Activated CD4-positive, alpha-beta T cell treated with anti-CD3 and anti-CD28 coated beads for 36 hours (primary cell): ENCODE measurements at places on chromosomes 5 and 9. TPM values are rescaled to one million over a fixed set of nuclear protein-coding genes. Genes with fewer than 3 reads are reported as not detected.
A peak's percentile ranks its signal among the peaks of the same experiment; 100 is the strongest.

GRCh38 chr9:14316602-14317300 lies 2.8 kb upstream of the NFIB start:
- DNase-seq: no peak

DNA sequence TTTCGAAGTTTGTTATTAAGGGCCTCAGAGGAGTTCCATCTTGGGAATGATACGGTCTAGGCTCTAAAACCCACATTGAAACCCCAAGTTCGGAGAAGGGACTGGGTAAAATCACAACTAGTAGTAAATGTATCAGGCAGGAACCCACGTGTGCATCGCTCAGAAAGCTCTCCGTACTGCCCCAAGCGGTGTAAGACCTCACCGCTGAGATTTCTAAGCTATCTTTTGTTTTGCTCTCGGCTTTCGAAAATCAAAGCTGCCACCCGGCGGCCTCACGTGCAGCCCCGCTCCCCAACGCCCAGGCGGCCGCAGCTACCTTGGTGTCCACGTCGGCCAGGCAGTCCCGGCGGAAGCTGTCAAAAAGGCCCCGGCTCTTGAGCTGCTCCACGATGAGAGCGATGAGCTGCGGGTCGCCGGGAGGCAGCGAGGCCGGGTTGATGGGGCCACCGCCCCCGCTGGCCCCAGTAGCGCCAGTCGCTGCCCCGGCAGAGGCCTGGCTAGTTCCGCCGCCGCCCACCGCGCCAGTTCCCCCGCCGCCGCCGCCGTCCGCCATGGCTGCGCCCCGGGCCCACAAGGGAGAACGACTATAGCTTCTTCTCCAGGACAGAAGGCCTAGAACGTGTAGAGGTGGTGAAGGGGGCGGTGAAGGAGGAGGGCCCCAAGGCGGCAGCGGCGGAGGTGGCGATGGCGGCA lies 420 bp downstream of the BOD1 start:
- DNase-seq: peak; percentile 84

- no peak for DNase-seq
Observed at GRCh38 chr5:83925321-83925954, 204.8 kb upstream of the HAPLN1 start.

GRCh38 chr5:81694726-81695125 lies 56.2 kb downstream of the SSBP2 start:
- DNase-seq: no peak

- DNase-seq: no peak
Observed at GRCh38 chr9:122015170-122015821, 77.8 kb downstream of the TTLL11 start.

DNA sequence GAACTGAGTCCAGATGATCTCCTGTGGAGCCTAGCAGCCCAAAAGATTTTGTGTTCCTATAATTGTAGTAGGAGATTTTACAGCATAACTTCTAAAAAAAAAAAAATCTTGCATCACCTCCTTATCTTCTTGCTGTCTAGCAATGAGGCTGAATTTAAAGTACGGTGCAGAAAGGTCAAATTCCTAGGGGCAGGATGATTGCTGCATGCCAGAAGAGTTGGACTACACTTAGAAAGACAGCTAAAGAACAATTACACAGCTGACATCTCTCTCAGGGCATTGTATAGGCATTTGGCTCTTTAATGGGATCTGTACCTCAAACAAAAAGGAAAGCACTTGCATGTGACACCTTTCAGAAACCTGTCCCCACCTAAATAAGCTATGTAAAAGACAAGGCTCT lies 443.2 kb downstream of the HCN1 start:
- DNase-seq: no peak

DNA sequence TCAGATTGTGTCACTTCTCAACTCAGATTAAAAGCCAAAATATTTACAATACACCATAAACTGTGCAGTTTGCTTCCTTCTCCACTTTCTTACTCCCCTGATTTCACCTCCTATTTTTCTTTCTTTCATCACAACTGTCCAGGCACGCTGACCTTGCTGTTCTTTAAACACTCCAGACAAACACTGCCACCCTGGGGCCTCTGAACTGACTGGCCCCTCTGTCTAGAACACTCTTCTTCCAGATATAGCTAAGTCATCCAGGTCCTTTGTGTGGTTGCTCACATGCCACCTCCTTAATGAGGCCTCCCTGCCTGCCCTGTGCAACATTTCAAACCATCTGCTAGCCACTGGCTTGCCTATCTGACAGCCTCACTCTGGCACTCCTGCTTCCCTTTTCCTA lies 46.6 kb downstream of the ATG10 start:
- no peak for DNase-seq

DNA sequence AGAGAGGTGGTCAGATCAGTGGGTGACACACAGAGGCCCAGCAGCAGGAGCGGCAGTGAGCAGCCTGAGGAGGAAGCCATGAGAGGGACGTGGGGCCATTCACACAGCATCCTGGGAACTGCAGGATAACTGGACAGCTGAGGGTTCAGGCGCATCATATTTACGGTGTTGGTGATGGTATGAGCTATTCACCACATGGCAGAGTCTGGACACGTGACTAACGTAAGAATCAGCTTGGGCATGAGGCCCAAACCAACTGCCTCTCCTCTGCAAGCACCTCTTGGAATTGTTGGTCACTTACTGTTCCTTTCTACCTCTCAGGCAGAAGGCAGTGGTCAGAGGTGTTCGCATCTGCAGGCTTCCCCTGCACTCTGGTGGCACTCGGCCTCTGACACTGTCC lies 141.1 kb downstream of the ENTREP1 start:
- no peak for DNase-seq

- no peak for DNase-seq
Observed at GRCh38 chr5:19608444-19609002, 379.5 kb downstream of the CDH18 start.

DNA sequence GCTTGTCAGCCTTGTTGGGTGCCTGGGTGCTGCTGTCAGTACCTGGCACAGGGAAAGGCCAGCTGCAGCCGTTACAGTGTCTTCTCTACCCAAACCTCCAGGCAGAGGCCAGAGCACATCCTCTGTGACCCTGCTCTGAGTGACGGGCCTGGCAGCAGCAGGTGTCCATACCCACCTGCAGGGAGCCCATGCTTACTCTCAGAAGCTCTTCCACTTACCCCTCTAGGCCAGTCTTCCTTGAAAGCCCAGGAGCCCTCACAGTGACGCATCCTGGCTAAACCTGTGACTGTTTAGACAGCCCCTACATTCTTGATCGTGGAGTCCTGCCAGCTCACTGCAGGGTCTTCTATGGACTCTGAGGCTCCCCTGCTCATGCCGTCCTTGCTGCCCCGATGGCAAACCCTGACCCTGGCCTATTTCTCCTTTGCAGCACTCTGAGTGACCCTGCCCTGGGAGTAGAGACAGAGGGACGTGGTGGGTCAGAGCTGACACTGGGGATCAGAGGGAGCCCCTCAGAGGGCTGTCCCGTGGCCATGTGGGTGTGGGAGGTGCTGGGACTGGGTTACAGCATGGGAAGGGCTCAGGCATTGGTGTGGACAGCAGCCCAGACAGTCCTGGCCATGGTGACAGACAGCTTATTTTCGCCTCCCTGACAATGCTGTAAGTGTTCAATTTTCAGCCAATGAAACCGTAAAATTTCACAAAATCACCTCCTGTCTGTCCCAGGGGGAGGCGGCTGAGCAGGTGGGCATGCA lies 67.6 kb upstream of the RNF130 start:
- DNase-seq: no peak

DNA sequence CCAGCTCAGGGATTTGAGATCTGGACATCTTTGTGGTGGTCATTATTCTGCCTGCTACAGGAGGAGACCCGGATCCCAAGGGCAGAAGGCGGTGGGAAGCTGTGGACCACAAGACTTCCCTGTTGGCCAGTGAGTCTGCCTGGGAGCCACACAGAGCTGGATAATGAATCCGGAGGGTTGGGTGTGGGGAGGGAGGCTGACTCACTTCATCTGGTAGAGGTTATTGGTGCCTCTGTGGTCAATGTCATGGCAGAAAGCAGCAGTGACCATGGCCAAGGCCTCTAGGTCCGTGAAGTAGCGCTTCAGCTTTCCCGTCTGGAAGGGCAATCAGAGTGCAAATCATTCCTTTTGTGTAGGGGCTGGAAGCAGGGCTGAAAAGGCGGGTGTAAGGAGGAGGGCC lies 58.5 kb downstream of the PDE6A start:
- DNase-seq: no peak

- no peak for DNase-seq
Observed at GRCh38 chr9:93136011-93136440, 2.0 kb upstream of the NINJ1 start.

DNA sequence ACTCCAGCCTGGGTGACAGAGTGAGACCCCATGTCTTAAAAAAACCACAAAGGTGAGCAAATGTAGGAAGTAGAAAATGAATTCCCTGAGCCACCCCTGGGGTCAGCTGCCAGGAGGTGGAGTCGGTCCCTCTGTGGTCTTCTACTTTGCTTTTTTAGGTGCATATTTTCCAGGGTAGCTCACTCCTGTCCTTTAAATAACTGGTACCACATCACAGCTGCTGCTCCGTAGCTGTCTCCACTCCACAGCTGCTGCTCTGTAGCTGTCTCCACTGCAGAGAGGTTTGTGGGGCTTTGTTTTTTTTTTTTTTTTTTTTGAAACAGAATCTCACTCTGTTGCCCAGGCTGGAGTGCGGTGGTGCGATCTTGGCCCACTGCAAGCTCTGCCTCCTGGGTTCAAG lies 8.9 kb downstream of the WDR5 start:
- DNase-seq: no peak

DNA sequence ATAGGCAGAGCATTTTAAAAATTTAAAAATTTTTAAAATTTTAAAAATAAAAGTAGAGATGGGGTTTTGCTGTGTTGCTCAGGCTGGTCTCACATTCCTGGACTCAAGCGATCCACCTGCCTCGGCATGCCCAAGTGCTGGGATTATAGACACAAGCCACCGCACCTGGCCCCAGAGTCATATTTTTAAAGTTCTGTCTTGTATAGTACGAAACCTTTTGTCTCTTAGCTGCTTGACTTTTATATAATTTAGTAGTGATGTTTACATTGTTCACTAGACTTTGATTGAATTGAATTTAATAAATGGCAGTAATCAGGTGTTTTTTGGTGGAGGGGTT lies 31.0 kb downstream of the LRRTM2 start:
- DNase-seq: no peak

DNA sequence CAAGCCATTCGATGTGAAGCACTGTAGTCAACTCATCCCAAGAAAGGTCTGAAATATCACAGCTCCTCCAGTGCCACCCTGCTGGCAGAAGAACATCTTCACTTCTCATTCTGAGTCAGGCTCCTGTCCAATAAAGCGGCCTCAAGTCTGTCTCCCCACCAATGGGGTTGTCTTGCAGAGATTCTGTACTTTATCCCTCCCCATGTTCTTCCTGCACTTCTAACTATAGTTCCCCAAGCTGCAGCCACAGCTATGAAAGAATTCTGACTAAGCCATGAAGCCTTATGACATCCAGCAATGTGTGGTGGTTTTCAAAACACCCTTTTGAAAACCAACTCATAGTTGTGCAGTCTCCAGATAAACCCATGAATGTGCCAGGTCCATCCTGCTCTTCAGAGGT lies 6.8 kb downstream of the MACROH2A1 start:
- peak; percentile 38 for DNase-seq

- DNase-seq: no peak
Observed at GRCh38 chr9:106872641-106873040, 9.7 kb downstream of the ZNF462 start.

DNA sequence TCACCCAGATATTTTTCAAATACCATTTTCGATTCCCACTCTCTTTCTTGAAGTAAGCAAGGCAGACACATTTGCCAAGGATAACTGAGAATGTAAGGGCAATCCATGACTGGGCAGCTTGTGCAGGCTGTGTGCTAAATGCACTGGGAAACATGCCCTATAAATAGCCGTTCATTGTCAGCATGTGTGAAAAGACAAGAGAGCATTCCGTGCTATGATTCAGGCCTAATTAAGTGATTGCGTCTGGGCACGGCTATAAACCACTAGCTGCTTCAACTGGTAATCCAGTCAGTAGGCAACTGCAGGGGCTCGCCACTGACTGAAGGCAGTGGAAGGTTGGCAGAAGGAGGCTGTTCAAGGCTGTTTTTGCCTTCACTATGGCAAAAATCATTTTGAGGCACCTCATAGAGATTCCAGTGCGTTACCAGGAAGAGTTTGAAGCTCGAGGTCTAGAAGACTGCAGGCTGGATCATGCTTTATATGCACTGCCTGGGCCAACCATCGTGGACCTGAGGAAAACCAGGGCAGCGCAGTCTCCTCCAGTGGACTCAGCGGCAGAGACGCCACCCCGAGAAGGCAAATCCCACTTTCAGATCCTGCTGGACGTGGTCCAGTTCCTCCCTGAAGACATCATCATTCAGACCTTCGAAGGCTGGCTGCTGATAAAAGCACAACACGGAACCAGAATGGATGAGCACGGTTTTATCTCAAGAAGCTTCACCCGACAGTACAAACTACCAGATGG lies at the start of gene HSPB3:
HSPB3 (plus strand) TSS at position 287 of the 745 bp plus-strand sequence; CDS start at position 378, 91 bp downstream.
- no peak for DNase-seq

DNA sequence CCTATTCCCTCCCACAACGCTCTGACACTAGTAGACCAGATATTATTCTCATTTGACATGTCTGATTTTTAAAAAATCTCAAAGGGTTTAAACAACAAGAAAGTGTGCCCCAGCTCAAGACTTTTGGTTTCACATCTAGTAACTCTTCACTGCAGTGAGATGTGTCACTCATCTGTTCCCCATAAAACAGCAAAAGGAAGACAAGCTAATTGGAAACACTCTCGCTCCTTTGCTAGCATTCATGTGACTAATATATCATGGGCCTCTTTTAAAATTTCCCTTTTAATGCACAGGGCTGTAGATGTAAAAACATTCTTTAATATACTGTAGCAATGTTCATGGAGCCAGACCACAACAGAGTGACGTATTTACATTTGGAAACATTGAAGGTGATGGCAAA lies 372.6 kb downstream of the ZNF608 start:
- DNase-seq: no peak

DNA sequence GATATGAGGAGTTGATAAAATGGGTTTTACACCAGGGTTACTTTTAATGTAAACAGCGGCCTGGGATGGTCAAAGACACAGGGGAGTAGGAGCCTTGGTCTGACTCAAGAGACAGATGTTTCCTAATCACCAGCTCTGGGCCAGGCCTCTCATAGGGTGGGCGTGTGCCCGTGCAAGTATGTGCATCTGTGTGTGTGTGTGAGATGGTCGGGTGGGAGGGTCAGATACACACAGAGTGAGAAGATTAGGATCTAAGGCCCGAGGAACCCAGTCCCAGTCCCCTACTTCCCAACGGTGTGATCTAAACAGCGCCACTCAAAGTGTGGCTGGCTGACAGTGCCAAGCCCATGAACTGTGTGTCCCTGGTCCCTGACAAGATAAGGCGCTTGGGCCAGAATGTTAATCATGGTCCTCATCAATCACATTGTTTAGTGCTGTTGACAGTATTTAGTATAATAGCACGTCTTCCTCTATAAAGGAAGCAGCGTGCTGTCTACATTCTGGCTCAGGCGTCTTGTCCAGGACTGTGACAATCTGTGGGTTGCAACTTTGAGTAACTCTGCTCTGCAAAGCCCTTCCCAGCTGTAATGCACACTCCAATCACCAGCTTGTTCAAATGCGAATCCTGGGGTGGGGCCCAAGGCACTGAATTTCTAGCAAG lies 173.7 kb downstream of the DAB2IP start:
- no peak for DNase-seq

The ANKRD34B gene
- total RNA-seq: 0.07 TPM

The ENDOG gene
- 7.3 TPM for total RNA-seq

The FLT4 gene
- 0.75 TPM for total RNA-seq

The MRPS27 gene
- 113 TPM for total RNA-seq

The CARD9 gene
- 1.1 TPM for total RNA-seq

The GOLGA1 gene
- 17.4 TPM for total RNA-seq

The FRMD3 gene
- total RNA-seq: 0.35 TPM

The ZNF354C gene
- 7.1 TPM for total RNA-seq
